ENCODE measurements at places on chromosomes 11 and 22. TPM values are rescaled to one million over a fixed set of nuclear protein-coding genes. Genes with fewer than 3 reads are reported as not detected.

DNA sequence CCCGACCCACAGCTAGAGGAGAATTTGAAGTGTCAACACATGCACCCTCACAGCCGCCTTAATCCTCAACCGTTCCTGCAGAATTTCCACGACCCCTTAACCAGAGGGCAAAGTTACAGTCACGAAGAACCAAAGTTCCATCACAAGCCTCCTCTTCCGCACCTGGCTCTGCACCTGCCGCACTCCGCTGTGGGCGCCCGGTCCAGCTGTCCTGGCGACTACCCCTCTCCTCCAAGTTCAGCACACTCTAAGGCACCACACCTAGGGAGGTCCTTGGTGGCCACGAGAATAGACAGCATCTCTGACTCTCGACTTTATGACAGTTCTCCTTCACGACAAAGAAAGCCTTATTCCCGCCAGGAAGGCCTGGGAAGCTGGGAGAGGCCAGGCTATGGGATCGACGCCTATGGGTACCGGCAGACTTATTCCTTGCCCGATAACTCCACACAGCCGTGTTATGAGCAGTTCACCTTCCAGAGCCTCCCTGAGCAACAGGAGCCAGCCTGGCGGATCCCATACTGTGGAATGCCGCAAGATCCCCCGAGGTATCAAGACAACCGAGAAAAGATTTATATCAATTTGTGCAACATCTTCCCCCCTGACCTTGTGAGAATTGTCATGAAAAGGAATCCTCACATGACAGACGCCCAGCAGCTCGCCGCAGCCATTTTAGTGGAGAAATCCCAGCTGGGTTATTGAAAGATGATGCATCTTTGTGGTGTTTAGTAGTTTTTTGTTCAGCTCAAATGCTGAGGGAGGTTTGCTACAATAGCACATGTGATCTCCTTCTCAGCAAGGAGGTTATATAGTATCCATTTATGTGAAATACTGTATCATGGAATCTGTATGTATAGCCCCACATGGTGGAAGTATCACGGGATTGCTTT lies 72.1 kb downstream of the ZC3H12C start:
- no peaks in the 10 kb centered on the region for H3K27me3 ChIP-seq
- no peak overlapping the region for H3K27ac ChIP-seq
- no peak for DNase-seq
- no peaks in the 10 kb centered on the region for H3K4me1 ChIP-seq

GRCh38 chr22:41561335-41561734 lies 525 bp downstream of the CSDC2 start:
- no peaks in the 10 kb centered on the region for H3K27me3 ChIP-seq
- H3K4me3 ChIP-seq, result no peak overlapping the region
- no peaks in the 10 kb centered on the region for H3K4me1 ChIP-seq
- DNase-seq, result no peak
- H3K36me3 ChIP-seq, result no peaks in the 10 kb centered on the region

The ELMOD1 gene
- not detected for total RNA-seq

GRCh38 chr11:80362563-80363340 lies 921.9 kb upstream of the TENM4 start:
- H3K4me3 ChIP-seq, result no peak overlapping the region
- no peaks in the 10 kb centered on the region for H3K36me3 ChIP-seq
- no peaks in the 10 kb centered on the region for H3K27me3 ChIP-seq

DNA sequence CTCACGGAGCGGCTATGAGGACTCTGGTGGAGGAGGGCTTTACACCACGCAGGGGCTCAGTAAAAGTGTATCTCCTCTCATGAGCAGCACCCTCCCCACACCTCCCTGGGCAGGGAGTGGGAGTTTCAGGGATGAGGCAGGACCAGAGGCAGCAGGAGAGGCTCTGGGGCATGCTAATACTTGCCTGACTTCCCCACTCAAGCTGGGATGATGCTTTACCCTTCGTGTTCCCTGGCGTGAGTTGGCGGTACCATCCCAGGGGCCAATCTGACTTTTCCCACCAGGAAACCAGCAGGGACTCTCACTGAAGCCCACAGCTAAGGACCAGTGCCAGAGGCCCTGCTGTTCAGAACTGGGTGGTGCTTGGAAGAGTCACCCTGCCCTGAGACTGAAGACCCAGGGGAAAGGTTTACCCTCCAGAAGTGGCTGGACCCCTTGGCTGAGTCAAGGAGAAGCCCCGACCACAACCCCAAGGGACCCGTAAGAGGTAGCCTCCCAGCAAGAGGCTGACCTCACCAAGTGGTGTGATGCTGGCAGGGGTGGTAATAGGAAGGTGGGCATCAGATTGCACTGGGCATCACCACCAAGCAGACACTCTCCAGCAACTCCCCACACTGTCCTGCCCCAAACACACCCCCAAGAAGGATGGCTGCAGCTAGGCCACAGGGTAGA lies 65.6 kb downstream of the THAP12 start:
- no peaks in the 10 kb centered on the region for H3K36me3 ChIP-seq
- H3K4me1 ChIP-seq, result no peaks in the 10 kb centered on the region
- no peaks in the 10 kb centered on the region for H3K27me3 ChIP-seq
- no peak overlapping the region for H3K4me3 ChIP-seq
- H3K27ac ChIP-seq, result no peak overlapping the region

- peaks cover 44% of the 10 kb centered on the region for H3K4me1 ChIP-seq
- no peaks in the 10 kb centered on the region for H3K27me3 ChIP-seq
- no peaks in the 10 kb centered on the region for H3K36me3 ChIP-seq
- peak; percentile 30 for DNase-seq
These were observed 146.2 kb downstream of the RBFOX2 start for GRCh38 chr22:35882211-35883030.

The ELF5 gene
- not detected for total RNA-seq

DNA sequence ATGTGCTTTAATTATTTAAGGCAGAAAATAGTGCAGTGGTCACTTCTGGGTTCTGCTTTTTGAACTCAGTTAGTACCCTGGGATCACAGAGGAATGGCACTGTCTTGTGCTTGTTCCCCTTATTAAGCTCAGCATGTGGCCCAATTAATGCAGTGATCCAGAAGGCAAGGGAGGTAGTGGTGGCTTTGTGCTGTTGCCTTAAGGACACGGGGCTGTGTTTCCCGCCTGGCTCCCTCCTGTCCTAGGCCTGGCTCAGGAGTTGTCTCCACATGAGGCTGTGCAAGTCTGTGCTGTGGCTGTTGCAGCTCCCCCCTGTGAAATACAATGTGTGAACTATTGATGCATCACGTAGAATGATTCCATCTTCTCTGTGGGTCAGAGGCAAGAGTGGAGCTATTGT lies 49.2 kb upstream of the CABP7 start:
- no peaks in the 10 kb centered on the region for H3K4me1 ChIP-seq
- no peak overlapping the region for H3K27ac ChIP-seq
- H3K27me3 ChIP-seq, result no peaks in the 10 kb centered on the region

The RTN4RL2 gene
- 14.3 TPM for total RNA-seq

DNA sequence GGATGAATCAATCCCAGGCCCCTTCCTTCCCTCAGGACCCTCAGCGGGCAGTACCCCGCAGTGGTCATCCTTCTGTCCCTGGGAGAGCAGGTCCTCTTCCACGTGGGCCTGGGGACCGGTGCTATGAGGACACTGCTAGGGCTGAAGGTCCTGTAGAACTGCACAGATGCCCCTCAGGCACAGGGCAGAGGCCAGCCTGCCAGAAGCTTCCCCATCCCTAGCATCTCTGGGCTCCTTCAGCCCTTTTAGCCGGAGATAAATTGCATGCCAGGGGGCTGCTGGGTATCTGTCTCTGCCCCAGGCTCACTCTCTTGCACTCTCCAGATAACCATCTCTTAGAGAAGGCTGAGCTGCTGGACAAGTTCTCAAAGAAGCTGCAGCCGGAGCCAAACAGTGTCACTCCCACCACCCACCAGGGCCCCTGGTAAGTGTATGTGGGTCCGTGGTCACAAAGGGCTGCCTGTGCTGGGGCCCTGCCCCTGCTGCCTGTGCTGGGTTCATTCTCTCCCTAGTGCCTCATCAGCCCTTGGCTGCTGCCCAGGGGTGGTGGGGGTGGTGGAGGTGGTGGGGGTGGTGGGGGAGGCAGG lies 2.3 kb downstream of the ATG16L2 start:
- no peak overlapping the region for H3K4me3 ChIP-seq
- no peaks in the 10 kb centered on the region for H3K36me3 ChIP-seq
- H3K27ac ChIP-seq, result no peak overlapping the region
- no peak for DNase-seq
- H3K27me3 ChIP-seq, result no peaks in the 10 kb centered on the region
- peaks cover 30% of the 10 kb centered on the region for H3K4me1 ChIP-seq

The ARSA gene
- total RNA-seq, result 30.9 TPM

- H3K4me1 ChIP-seq, result no peaks in the 10 kb centered on the region
- no peak for DNase-seq
- no peak overlapping the region for H3K4me3 ChIP-seq
- H3K36me3 ChIP-seq, result no peaks in the 10 kb centered on the region
These were observed 74.5 kb upstream of the NCAM1 start for GRCh38 chr11:112886434-112887370.

DNA sequence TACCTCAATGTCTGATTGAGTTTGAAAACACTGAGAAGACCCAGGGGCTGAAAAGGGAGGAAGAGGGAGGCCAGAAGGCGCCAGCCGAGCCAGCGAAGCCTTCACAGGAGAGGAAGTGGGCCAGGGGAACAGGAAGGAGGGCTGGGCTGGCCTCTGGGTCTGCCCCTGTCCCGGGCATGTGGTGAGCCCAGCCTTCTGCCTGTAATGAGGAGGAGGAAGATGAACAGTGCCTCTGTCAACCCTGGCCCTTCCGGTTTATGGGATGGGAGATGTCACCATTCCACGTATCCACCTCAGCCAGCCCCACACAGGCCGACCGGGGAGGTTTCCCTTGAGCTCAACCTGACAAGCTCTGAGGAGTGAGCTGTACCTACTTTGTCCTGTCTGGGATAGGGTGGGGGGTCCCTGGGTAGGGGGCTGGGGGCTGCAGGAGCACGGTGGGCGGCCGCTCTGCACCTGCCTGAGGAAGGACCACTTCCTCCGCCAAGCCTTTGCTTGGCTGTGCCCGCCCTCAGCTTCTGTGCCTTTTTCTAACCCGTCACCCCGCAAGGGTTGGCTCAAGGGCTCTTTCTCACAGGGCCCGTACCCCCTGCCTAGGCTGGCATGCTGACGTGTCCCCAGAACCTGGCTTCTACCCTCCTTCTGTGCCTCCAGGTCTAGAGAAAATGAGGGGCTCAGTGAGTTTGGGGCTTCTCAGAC lies 2.0 kb downstream of the PARVG start:
- H3K4me1 ChIP-seq, result no peaks in the 10 kb centered on the region
- H3K27me3 ChIP-seq, result no peaks in the 10 kb centered on the region
- H3K27ac ChIP-seq, result no peak overlapping the region
- no peaks in the 10 kb centered on the region for H3K36me3 ChIP-seq
- DNase-seq, result peak; percentile 18
- no peak overlapping the region for H3K4me3 ChIP-seq

GRCh38 chr11:83153764-83154163 lies 3.2 kb upstream of the PCF11 start:
- H3K36me3 ChIP-seq, result no peaks in the 10 kb centered on the region
- DNase-seq, result no peak
- H3K4me3 ChIP-seq, result no peak overlapping the region
- H3K4me1 ChIP-seq, result peaks cover 4% of the 10 kb centered on the region

GRCh38 chr11:60100516-60100915 lies 12.1 kb downstream of the MS4A2 start:
- H3K4me1 ChIP-seq, result no peaks in the 10 kb centered on the region
- no peak overlapping the region for H3K27ac ChIP-seq
- no peaks in the 10 kb centered on the region for H3K27me3 ChIP-seq
- no peak overlapping the region for H3K4me3 ChIP-seq
- no peaks in the 10 kb centered on the region for H3K36me3 ChIP-seq

DNA sequence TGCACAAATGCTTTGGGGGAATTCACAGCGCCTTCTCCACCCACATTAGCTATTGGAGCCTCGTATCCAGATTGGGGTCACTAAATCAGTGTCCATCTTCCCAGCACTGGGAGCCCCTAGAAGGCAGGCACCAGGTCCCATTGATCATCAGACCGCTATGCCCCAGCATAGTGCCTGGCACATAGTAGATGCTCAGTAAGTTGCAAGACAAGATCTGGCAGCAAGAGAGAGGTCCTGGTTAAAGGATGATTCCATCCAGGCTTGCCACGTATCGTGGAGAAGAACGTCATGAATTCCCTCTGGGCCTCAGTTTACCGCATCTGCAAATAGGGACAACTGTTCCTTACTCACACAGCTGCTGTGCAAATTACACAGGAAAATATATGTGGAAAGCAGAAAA lies 1.7 kb downstream of the TMEM184B start:
- no peak for DNase-seq
- peak overlapping the region; percentile 96 for H3K27ac ChIP-seq
- peaks cover 60% of the 10 kb centered on the region for H3K4me1 ChIP-seq

GRCh38 chr22:34986523-34986922 lies 79.4 kb upstream of the ISX start:
- H3K36me3 ChIP-seq, result no peaks in the 10 kb centered on the region
- DNase-seq, result no peak
- H3K27ac ChIP-seq, result no peak overlapping the region
- H3K4me1 ChIP-seq, result no peaks in the 10 kb centered on the region
- no peak overlapping the region for H3K4me3 ChIP-seq

DNA sequence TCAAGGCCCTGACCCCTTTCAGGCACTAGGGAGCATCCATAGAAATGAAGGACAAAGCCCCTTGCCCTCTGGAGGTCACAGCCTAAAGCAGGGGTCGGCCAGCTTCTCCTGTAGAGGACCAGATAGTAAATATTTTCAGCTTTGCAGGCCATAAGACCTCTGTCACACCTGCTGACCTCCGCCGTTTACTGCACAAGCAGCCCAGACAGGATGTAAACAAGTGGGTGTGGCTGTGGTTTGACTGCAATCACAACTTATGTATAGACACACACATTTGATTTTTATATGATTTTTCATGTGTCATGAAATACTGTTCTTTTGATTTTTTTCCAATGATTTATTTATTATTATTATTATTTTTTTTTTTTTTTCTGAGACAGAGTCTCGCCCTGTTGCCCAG lies 34.3 kb downstream of the KIAA1671 start:
- H3K27me3 ChIP-seq, result no peaks in the 10 kb centered on the region
- H3K27ac ChIP-seq, result no peak overlapping the region
- peaks cover 91% of the 10 kb centered on the region for H3K4me1 ChIP-seq

DNA sequence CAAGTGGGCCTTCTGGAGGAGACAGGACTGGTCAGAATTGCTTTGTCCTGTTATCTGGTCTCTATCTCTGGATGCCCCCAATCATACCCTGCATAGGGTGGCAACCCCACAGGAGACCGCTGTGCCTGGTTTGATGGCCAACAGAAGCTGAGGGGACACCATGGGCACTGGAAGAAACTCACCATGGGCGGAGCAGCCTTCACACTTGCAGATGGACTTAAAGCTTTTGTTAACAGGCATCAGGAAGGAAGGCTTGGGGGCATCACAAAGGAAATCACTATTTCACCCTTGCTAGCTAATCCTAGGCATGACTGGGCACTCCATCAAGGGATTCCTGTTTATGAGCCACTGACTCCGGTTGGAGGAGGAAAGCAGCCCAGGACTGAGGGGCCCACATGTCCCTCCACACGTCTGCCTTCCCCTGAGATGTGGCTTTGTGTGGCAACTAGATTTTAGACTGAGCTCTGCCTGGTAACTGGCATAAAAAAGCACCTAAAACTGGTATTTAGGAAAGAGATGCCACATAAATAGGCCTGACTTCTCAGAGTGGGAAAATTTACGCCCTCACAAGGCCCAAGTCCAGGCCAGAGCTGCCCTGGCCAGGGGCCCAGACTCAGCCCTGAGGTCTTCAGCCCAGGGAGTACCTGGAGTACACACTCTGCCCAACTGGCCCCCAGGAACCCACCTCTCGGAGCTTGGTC lies 57.0 kb upstream of the LYVE1 start:
- no peaks in the 10 kb centered on the region for H3K27me3 ChIP-seq
- H3K27ac ChIP-seq, result no peak overlapping the region
- H3K36me3 ChIP-seq, result no peaks in the 10 kb centered on the region
- no peaks in the 10 kb centered on the region for H3K4me1 ChIP-seq

- DNase-seq, result no peak
- no peaks in the 10 kb centered on the region for H3K4me1 ChIP-seq
- no peak overlapping the region for H3K27ac ChIP-seq
These were observed 6.8 kb downstream of the GTSE1 start for GRCh38 chr22:46303347-46303965.

GRCh38 chr22:49521787-49522224 lies 305.9 kb downstream of the BRD1 start:
- no peak overlapping the region for H3K27ac ChIP-seq
- no peaks in the 10 kb centered on the region for H3K27me3 ChIP-seq
- H3K4me3 ChIP-seq, result no peak overlapping the region

Data from thyroid gland (tissue), 4 donors.